ENCODE measurements at places on chromosomes 7 and 10. TPM values are rescaled to one million over a fixed set of nuclear protein-coding genes. Genes with fewer than 3 reads are reported as not detected.

DNA sequence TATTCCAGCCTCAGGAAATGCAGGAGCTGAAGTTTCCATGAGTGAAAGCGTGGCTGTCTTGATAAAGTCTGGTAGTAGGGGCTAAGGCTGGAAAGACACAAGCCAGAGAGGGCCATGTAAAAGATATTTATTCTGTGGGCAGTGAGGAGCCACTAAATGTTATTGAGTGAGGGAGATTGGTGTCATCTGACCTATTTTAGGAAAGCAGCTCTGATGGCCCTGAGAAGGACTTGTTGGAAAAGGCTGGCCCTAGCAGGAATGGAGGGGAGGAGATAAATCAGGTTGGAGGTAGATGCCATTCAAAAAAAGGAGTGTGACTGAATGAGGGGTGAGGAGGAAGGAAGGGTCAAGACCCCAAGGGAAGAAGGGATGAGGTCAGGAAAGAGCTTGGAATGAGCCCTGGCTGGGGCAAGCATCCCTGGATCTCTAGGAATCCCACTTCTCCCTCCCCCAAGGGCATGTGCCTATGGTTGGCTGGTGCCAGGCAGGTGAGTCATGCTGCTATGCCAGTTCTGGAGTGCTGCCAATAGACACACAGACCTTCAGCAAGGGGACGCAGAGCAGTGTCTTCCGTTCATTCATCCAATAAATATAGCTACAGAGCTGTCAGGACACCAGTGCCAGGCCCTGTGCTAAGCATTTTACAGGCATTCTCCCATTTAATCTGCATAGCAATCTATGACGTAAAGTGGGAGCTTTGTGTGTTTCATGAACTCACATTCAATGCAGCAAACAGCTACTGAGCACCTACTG lies 2.0 kb downstream of the ANKRD2 start:
- no peak for DNase-seq
- H3K36me3 ChIP-seq: no peaks in the 10 kb centered on the region
- no peaks in the 10 kb centered on the region for H3K4me1 ChIP-seq
- H3K4me3 ChIP-seq: no peak overlapping the region
- H3K27me3 ChIP-seq: no peaks in the 10 kb centered on the region

- H3K27me3 ChIP-seq: no peaks in the 10 kb centered on the region
- H3K36me3 ChIP-seq: no peaks in the 10 kb centered on the region
- H3K27ac ChIP-seq: peak overlapping the region; percentile 90
- H3K4me3 ChIP-seq: peak overlapping the region; percentile 93
- H3K4me1 ChIP-seq: no peaks in the 10 kb centered on the region
Observed at GRCh38 chr7:92246360-92247101, 757 bp downstream of the ANKIB1 start.

- DNase-seq: no peak
- H3K36me3 ChIP-seq: peaks cover 52% of the 10 kb centered on the region
- no peak overlapping the region for H3K27ac ChIP-seq
Observed at GRCh38 chr10:43390759-43391158, 18.2 kb downstream of the HNRNPF start.

DNA sequence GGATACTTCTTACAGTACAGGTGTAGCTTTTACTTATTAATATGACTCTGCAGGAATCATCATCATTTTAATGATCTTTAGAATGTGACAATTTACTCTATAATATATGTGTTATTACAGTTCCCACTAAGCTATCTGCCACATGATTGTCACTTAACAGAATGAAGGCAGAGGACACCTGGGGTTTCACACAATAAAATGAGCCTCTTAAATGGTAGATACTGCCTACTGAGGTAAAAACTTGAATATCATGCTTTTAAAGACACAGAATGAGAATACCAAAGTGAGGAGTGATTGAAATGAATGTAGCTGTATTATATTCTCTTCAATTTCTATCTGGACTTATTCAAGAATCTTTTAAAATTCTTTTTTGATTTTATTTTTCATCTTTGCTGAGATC lies 1255.3 kb upstream of the LRRN3 start:
- H3K27me3 ChIP-seq: no peaks in the 10 kb centered on the region
- no peak overlapping the region for H3K4me3 ChIP-seq
- H3K4me1 ChIP-seq: no peaks in the 10 kb centered on the region
- no peaks in the 10 kb centered on the region for H3K36me3 ChIP-seq
- no peak overlapping the region for H3K27ac ChIP-seq
- DNase-seq: no peak

- H3K36me3 ChIP-seq: peaks cover 8% of the 10 kb centered on the region
- no peak overlapping the region for H3K4me3 ChIP-seq
- no peak for DNase-seq
- H3K4me1 ChIP-seq: no peaks in the 10 kb centered on the region
Observed at GRCh38 chr7:73741600-73741999, 3.0 kb upstream of the ABHD11 start.

Gene PDK4
- polyA plus RNA-seq: not detected

Gene TAS2R16
- not detected for polyA plus RNA-seq

All from GM12878 (cell line).